ENCODE measurements at places on chromosomes 16 and 17. TPM values are rescaled to one million over a fixed set of nuclear protein-coding genes. Genes with fewer than 3 reads are reported as not detected.

Gene KRT34
- not detected for total RNA-seq

Gene GAS2L2
- total RNA-seq: not detected

Gene CDT1
- 2.0 TPM for total RNA-seq

DNA sequence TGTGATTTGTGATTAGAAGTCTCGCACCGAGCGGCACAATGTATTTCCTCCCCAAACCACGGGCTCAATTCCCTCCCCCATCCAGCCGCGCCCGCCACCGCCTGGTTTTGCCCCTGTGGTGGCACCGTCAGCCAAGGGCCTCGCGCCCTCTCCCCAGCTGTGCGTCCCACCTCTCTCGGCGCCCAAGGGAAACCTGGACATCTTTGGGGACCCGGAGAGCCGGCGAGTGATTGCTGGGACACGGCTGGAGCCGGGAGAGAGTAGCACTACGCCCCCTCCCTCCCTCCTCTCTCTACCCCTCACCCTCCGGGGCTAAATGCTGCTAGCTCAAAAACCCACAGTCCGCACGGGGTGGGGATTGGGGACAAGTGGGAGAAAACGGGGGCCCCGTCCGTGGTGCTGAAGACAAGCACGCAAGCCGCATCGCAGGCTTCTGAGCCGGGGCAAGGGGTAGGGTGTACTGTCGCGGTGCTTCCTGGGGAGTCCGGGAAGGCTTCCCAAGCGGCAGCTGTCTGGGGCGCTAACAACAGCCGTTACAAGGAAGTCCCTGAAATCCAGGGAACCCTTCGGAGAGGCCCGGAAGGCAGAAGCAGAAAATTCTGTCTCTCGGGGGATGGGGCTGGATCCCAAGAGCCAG is 1.4 kb downstream of the CBLN1 start:
- DNase-seq: no peak

Gene ALDH3A1
- total RNA-seq: not detected

DNA sequence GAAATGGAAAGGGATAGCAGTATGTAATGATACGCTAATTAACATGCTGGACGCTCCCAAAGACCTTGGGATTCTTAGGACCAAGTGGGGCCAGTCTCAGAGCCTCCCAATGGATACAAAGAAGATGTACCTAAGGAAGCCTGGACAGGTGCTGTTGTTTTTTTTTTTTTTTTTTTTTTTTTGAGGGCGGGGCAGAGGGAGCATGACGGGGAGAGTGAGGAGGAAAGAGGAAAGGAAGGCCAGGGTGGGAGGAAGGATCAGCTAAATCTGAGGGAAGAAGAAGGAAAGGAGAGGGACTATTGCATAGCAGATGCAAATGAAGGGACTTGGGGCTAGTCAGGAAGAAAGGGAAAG is 2.5 kb downstream of the VAMP2 start:
- DNase-seq: no peak

DNA sequence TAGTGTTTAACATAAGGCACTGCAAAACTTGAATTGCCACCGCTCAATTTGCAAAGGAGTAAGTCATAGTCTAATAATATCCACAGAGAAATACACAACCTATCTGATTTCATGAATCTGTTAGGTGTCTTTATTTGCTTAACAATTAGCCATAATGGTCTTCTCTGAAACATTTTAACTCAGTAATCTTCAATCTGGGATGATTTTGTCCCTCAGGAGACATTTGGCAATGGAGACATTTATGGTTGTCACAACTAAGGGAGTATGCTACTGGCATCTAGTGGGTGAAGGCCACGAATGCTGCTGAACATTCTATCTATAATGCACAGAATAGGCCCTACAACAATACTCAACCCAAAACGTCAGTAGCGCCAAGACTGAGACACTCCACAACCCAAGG is 4.3 kb downstream of the UBE2G1 start:
- no peak for DNase-seq

Gene PNMT
- 3.1 TPM for total RNA-seq

All from posterior vena cava (tissue), 2 donors.